Mesenchymal stem cell (in vitro differentiated cells and primary cell): ENCODE measurements at places on chromosomes 7 and 10.

- no peak for DNase-seq
- peaks cover 3% of the 10 kb centered on the region for H3K36me3 ChIP-seq
- no peaks in the 10 kb centered on the region for H3K27me3 ChIP-seq
- H3K4me3 ChIP-seq = no peak overlapping the region
Observed at GRCh38 chr10:59843748-59844147, 62.6 kb downstream of the CCDC6 start.

DNA sequence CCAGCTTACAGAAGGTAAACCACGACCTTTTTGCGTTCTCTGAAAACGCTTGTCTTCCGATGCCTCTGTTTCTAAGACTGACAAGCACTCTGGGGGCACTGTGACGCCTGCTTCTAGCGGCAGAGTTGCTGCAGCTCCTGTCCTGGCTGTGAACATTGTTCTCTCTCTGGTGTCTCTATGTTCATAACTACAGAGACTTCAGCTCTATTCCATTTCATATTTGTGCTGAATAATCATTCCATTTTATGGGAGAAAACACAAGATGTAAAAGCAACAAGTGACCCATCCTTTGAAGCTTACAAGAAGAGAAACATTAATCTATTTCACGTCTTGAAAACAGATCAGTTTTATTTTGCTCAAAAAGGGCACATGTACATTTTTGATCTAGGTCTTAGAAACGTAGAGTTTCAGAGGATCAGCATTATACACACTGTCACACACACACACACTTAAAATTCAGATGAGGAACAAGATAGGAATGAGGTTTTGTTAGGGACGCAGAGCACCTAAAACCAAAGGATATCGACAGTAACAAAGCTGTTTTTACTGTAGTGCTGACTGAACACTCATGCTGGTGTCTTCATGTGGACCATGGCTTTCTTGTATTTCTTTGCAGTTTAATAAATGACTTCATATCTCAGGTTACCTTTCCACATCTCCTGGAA lies 3.0 kb downstream of the IKZF1 start:
- H3K36me3 ChIP-seq = no peaks in the 10 kb centered on the region
- DNase-seq = no peak
- H3K4me1 ChIP-seq = peaks cover 14% of the 10 kb centered on the region

- H3K4me3 ChIP-seq = peak overlapping the region; percentile 50
- H3K27ac ChIP-seq = no peak overlapping the region
- DNase-seq = no peak
- no peaks in the 10 kb centered on the region for H3K36me3 ChIP-seq
- peaks cover 3% of the 10 kb centered on the region for H3K4me1 ChIP-seq
Observed at GRCh38 chr7:70092314-70093204, 494.3 kb downstream of the AUTS2 start.

DNA sequence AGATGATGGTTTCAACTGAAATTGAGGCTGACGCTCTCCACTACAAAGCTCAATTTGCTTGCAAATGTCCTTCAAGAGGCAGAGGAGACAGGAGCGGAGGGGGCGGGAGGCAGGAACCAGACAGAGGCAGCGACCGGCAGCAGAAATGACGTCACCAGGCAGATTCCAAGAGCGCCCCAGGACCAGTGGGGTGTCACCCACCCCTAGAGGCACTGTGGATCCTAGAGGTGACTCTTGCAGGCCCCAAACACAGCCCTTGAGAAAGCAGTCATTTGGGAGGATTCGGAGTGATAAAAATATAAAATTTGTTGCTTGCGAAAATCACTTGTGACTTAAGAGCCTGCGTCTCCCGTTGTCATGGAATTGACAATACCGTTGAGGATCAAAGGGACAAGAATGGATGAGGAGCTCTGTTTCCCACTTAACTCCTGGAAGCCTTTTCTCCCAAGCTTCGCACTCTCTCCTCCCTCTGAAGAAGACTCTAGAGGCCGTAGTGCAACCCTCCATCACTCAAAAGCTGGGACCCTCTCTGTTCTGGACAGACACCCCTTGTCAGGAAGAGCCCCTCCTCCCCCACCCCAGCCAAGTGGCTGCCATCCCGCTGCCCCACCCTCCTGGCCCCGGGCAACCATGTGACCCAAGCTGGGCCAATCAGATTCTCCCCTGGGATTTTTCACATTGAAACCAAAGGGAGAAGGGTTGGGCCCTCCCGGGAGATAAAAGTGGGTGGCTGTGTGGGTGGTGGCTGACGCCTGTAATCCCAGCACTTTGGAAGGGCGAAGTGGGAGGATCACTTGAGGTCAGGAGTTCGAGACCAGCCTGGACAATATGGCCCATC lies 16.3 kb upstream of the SLC29A4 start:
- peak; percentile 9 for DNase-seq
- peaks cover 5% of the 10 kb centered on the region for H3K4me1 ChIP-seq

DNA sequence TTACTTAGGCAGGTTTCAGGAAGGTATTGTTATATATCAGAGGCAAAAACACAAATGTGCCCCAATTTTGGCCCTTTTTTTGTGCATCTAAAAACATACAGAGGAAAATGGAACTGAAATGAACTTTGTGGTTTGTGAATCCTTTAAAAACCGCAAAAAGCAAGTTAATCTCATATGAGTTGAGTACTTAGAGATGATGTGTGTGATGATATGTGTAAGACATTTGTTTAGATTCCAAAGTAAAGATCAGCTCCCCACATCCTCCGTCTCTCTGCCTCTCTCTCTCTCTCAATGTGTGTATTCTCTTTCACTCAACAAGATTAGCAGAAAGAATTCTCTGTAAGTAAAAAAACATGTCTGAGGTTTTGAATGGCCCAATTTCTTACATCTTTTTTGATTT lies 201.9 kb downstream of the MALRD1 start:
- H3K36me3 ChIP-seq = no peaks in the 10 kb centered on the region
- H3K4me1 ChIP-seq = no peaks in the 10 kb centered on the region
- no peak for DNase-seq
- H3K27me3 ChIP-seq = no peaks in the 10 kb centered on the region
- no peak overlapping the region for H3K4me3 ChIP-seq

DNA sequence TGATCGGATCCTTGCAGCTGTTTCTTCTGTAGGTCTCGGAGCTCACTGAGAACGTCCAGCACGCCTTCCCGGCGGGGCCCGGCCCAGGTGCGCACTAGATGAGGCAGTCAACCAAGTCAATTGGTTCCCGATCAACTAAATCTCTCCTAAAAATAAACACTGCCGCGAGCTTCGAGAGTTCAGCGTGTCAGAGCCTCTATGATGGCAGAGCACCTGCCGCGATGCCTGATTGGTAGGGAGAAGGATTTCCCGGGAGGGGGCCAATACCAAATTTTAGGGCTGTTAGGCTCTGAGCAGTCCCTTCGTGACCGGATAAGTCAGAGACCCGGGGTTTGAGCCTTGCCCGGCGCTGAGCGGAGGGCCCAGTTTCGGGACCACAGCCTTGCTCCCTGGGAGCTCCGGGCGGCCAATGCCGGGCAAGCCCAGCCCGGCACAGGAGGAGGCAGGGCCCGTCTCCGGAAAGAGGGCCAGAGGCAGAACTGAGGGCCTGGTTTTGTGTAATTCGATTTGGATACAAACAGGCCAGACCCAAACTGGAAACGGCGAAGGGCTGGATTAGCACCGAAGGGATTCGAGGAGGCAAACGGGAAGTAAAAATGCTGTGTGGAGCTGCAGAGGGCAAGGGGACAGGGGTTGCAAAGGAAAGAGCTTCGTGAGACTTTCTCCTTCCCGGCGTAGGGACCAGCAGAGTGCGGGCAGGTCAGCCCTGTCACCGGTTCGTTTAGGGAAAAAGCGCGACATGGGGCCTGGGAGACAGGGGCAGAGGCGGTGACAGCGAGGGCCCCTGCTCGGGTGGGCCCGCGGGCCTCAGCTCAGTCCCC lies 569 bp downstream of the SLC26A5 start:
- peak overlapping the region; percentile 70 for H3K4me3 ChIP-seq
- H3K36me3 ChIP-seq = no peaks in the 10 kb centered on the region
- DNase-seq = peak; percentile 1
- no peak overlapping the region for H3K27ac ChIP-seq
- H3K4me1 ChIP-seq = peaks cover 10% of the 10 kb centered on the region
